ENCODE measurements at places on chromosomes 7 and 10.

DNA sequence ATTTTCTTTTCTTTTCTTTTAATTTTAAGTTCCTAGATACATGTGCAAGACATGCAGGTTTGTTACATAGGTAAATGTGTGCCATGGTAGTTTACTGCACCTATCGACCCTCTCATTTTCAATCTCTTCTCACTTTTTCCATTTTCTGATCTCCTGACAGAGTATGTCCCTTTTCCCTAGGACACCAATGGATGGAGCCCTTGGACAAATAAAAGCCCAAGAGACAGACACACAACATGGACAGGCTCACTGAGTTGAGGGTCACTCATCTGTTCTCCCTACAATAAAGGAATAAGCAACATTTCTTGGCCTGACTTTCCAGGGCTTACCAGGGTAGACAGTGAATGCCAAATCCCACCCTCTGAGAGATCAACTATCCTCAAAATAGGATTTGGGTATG is 15.2 kb upstream of the UBE2D1 start:
- DNase-seq, result no peak

GRCh38 chr7:87420173-87420572 is 55.3 kb downstream of the ABCB4 start:
- DNase-seq, result no peak

GRCh38 chr7:3109311-3109915 is 65.7 kb upstream of the CARD11 start:
- DNase-seq, result no peak

DNA sequence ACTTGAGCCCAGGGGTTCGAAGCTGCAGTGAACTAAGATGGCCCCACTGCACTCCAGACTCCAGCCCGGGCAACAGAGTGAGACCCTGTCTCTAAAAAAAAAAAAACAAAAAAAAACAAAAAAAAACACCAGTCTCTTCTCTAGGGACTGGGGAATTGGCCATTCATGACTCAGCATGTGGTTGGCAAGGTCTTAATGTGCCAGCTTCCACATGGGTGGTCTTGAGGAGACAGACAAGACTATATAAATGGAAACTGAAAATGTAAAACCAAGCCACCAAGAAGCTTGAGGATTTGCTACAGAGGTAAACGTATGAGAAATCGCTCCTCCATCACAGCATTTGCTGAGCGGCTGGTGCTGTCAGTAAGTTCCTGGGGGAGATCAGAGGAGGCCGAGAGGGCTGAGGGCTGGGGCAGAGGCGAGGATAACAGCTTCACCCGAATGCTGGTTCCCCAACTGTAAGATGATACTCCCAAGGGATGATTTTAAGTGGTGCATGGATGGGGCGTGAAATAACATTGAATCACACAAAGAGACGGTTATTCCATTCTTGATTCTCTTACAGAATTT is 128.7 kb downstream of the C10orf105 start:
- no peak for DNase-seq

GRCh38 chr10:59279476-59279875 is 82.9 kb downstream of the FAM13C start:
- no peak for DNase-seq

DNA sequence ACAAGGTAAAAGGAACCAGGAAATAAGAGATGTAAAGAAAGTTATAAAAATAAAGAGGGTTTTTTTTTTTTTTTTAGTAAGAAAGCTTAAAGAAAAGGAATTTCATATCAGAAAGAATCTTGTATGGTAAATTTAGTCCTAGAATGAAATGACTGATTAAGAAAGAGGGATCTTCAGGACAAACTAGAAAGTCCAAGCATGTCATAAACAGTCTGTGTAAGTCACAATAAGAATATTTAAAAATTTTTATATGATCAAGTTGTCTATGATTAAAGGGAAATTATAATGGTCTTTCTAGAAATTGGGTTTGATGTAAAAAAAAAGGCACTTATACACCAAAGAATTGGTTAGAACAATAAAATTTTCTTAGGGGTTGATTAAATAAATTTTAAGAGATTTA is 289.5 kb downstream of the XPNPEP1 start:
- no peak for DNase-seq

DNA sequence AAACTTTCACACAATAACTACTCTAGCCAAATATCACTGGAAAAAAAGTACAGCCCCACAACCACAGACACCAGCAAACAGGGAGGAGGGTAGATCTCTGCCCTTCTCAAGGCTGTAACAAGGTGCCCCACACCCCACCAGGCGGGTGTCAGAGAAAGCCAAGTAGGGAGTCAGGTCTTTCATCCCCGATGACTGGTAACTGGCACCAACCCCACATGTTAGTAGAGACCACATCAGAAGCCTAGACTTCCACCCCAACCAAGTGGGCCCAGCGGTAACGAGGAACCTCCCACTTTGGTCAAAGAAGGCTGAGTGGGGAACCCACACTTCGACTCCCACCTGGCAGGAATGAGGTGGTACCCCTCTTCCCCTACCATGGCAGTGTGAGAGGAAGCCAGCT is 16.4 kb upstream of the RUFY2 start:
- no peak for DNase-seq
